ENCODE measurements at places on chromosomes 4 and X. TPM values are rescaled to one million over a fixed set of nuclear protein-coding genes. Genes with fewer than 3 reads are reported as not detected.

The IL13RA2 gene
- not detected for total RNA-seq

The EDA gene
- not detected for total RNA-seq

The USP26 gene
- total RNA-seq: not detected

The HDX gene
- total RNA-seq: 12.2 TPM

The STATH gene
- total RNA-seq: not detected

The SORCS2 gene
- total RNA-seq: not detected

The HPGDS gene
- not detected for total RNA-seq

The PDGFRA gene
- total RNA-seq: not detected

The CSAG1 gene
- total RNA-seq: not detected

DNA sequence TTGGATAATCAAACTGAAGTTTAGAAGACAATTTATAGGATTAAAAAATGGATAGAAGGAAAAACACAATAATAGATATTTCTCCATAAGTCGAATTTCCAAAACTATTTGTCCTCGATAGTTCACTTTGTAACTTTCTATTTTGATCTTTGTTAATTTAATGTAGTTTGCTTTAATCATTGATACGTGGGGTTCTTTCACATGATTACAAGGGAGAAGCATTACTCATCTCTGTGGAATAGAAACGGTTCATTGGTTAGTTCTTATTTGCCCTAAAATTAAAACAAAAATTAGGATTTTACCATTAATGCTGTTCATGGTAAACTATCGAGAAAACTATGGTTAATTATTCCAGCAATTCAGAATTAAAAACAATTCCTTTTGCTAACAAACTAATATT lies 2.1 kb downstream of the TET2 start:
- DNase-seq: no peak

DNA sequence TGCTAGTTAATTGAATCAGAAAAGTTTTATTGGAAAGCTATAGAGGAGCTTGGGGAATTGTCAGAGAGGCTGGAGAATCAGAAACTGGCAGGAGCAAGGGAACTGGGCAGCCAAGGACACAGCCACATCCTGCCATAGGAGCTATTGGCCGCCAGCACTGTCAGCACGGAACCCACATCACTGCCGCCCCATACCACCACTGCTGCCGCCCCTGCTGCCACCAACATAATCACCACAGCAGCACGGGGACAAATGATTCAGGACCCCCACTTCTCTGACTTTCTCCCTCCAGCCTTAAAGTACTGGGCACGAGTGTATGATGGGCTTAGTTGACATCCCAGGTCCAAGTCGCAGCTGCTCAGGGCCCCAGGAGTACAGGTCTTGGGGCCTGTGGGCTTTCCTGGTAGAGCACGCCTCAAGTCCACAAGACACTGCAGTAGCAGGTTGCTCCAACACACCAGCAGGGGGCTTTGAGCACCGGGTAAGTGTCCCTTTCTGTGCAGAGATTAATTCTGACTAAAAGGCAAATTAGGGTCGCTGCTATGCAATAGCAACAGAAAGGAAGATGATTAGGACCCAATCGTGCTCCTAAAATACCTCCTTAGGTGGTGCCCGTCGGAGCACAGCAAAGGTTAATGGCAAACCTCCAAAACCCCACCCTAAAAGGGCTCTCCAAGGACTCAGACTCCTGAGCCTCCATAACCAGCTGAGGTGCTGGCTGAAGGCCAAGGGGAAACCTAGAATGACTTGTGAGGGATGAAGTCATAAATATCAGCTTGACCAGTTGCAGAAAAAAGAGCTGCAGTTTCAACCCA lies 6.9 kb downstream of the PJA1 start:
- DNase-seq: peak; percentile 89

DNA sequence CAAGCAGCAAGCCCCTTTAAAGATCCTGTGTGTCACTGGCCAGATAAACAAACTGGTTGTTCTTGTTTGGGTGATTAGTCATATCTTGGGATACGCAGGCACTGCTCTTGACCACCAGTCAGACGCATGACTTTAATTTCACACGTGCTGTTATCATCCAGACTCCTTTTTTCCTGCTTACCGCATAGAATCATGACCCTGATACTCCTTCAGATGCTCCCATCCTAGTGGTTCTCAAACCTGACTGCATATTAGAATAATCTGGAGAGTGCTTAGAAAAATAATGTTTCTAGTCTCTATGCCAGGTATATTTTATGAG lies 78.8 kb downstream of the CLDN22 start:
- no peak for DNase-seq

GRCh38 chr4:101236097-101236496 lies 111.2 kb downstream of the PPP3CA start:
- DNase-seq: no peak

GRCh38 chrX:106912864-106913263 lies 7.3 kb upstream of the CLDN2 start:
- no peak for DNase-seq

- peak; percentile 47 for DNase-seq
These were observed 2.1 kb downstream of the GEMIN8 start for GRCh38 chrX:14027511-14028019.

DNA sequence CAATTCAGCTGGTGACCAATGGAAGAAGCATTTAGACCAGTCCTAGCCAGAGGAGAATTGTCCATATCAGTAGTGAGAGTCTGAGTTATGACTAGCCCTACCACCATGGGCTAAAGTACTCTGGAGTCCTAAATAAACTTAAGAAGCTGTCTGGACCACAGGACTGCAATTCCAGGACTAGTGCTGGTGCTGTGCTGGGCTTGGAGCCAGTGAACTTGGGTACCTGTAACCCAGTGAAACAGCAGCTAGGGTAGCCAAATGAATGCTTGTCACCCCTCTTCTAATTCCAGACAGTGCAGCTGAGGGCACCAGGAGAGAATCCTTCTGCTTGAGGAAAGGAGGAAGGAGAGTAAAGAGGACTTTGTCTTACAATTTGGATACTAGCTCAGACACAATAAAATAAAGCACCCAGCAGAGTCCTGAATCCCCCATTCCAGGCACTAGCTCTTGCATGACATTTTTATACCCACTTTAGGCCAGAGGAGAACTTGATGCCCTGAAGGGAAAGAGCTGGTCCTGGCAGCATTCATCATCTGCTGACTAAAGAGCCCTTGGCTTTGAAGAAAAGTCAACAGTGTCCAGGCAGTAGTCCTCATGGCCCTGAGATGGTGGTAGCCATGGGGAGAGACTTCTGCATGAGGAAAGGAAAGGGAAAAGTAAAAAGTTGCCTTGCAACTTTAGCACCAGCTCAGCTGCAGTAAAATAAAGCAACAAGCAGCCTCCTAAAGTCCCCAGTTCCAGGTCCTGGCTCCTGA lies 2675.7 kb downstream of the PCDH7 start:
- no peak for DNase-seq

GRCh38 chr4:11954093-11954492 lies 525.4 kb upstream of the HS3ST1 start:
- peak; percentile 57 for DNase-seq

DNA sequence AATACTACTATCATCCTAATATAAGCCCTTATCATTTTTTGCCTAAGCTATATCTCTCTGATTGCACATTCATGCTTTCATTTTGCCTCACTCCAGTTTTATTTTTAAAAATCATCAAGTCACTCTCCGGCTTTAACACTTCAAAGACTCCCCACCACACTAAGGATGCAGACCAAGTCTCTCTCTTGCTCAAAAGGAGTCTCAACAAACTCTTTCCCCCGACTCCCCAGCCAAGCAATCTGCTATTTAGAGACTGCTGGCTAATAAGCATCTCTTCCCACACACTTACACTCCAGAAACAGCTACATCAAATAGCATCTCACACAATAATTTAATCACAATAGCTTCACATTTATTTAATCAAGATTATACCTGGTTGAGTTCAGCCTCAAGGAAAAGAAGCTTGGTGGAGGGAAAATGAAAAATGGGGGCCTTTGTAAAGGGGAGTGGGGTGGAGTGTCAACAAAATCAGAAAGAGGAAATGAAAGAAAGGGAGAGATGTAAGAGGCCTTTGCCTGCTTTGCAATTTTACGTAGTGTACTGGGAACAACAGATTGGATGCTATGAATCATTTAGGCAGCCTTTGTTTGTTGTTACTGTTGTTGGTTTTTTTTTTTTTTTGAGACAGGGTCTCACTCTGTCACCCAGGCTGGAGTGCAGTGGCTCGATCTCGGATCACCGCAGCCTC lies 104.1 kb upstream of the MCF2 start:
- no peak for DNase-seq

GRCh38 chr4:140108713-140109230 lies 45.2 kb downstream of the MAML3 start:
- no peak for DNase-seq

Data from Karpas-422 (cell line).